ENCODE measurements at places on chromosomes 4 and X.

DNA sequence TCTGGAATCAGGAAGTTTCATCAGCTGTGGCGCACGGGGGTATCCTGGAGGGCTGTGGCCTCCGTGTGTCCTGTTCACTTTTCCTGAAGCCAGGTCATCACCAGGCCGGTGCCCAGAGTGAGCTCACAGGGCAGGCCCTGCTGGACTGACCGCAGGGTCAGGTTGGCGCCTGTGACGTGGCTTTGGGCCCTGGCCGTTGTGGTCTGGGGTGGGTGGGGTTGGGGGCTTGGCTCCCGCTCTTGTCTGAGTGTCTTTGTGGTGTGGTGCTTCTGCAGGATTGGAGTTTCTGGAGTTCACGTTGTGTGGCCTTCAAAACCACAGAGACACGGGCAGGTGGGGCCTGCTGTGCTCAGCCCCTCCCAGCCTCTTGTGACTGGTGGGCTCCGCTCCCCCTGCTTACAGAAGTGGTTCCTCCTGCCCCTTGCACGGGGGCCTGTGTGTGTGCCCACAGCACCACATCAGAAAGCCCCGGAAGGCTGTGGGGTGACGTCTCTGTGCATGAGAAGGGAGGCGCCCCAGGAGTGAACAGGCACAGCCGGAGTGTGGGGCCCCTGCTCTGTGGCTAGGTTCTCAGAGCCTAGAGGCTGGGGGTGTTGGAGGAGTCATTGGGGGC, 9.5 kb downstream of the RGS12 start:
- peak; percentile 98 for DNase-seq

DNA sequence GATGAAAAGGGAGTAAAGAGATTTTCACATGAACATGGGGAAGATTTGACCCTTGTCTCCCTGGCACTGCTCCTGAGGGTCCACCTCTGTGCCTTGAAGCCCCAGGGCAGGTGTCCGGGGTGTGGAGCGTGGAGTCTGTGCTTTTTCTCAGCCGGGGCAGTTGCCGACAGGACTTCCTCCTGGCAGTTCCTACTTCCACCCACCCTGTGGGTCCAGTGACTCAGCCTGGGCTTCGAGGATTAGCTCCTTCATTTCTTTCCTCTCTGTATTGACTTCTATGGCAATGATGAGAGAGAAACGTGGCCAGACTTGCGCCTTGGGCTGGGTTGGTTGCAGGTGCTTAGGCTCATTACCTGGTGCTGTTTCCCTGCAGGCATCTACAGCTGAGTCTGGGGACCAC, 35.9 kb upstream of the CLCN4 start:
- no peak for DNase-seq

- no peak for DNase-seq
Observed at GRCh38 chr4:110129544-110129943, 68.9 kb downstream of the ELOVL6 start.

- no peak for DNase-seq
Observed at GRCh38 chr4:153560908-153561307, 94.7 kb downstream of the TMEM131L start.

- DNase-seq: peak; percentile 51
Observed at GRCh38 chr4:80196922-80197573, at the start of gene PRDM8. Gene PRDM8, plus strand, starts transcription at chr4:80197503. Its CDS starts 2,578 bp downstream, at chr4:80200081.

GRCh38 chrX:3541336-3541735, 172.1 kb downstream of the PRKX start:
- DNase-seq: no peak

DNA sequence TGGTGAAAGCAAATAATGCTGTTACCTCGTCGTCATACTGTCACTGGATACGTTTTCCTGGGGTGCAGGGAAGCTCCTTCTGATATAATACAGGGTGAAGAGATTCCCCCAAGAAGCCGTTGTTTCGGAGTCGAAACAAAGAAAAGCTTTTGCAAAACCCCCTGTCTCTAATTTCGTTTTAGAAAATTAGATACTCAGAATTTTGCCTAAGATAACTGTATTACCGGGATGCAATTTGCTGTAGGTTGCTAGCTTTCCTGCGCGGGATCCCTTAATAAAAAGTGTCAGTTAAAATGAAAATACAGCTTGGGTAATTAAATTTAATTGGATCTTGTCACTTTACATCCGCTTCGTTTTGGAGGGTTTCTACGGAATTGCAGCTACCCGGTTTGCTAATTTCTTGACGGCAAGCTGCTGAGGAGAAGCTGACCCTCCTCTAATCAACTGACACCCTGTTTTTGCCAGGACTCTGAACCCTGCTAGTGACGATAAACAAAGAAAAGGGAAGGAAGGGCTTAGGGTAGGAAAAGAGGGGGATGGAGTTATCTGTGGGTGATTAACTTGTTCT, 174.6 kb downstream of the SHOX start:
- no peak for DNase-seq

DNA sequence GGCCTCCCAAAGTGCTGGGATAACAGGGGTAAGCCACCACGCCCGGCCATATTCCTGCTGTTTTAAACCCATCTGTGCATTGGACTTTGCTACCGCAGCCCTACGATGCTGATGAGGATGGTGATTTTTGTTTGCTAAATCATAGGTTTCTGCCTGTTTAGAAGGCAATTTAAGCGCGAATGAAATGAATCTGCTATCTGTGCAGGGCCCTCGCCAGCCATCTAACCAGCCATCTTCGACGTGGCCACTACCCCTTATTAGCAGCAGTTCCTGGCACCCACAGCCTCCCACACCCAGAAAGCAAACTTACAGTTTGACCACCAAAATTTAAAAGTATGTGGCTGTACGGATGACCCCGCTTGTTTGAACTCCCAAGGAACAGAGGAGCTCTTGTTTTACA, 178.5 kb downstream of the SHOX start:
- DNase-seq: no peak

DNA sequence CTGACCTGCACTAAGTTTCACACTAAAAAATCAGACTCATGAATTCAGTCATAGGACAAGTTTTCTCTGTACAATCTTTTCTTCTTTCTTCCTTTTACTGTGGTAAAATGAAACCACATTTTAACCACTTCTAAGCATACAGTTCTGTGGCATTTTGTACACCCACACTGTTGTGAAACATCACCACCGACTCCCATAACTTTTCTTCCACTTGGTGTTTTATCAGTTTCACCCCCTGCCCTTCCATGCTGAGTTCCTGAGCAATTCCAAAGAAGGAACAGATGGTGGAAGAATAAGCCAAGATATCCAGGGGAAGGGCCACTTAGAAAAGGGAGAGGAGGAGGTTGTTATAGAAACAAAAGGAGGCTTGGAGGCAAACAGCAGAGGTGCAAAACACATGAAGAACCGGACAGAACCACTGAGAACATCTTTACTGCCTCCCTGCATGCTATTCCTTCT, 22.6 kb downstream of the SLC25A4 start:
- no peak for DNase-seq

DNA sequence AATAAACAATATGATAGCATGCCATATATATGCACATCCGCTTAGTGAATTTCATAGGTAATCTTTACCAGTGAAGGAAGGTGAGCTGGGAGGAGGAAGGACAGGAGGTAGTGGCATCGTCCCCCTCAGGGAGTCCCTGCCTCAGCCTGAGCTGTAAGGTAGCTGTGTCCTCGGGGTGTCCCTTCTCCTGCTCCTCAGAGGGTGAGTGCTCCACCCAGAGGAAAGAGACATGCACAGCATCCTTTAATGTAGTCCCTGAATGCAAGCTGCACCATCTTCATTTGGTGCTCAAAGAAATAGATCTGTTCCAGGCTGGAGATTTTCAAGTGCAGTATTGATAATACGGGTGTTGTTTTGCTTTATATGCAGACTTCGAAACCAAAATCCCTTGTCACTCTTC, 330.4 kb upstream of the SFRP2 start:
- DNase-seq: no peak
